H9 (cell line): ENCODE measurements at places on chromosomes 11 and 22. TPM values are rescaled to one million over a fixed set of nuclear protein-coding genes. Genes with fewer than 3 reads are reported as not detected.

Gene SLC6A5
- total RNA-seq: not detected in 2 replicates

Gene PATE4
- total RNA-seq: not detected in 2 replicates

Gene MUC5AC
- total RNA-seq: not detected in 2 replicates

Gene OR8D2
- total RNA-seq: not detected in 2 replicates
